ENCODE measurements at places on chromosomes 4 and X. TPM values are rescaled to one million over a fixed set of nuclear protein-coding genes. Genes with fewer than 3 reads are reported as not detected.

DNA sequence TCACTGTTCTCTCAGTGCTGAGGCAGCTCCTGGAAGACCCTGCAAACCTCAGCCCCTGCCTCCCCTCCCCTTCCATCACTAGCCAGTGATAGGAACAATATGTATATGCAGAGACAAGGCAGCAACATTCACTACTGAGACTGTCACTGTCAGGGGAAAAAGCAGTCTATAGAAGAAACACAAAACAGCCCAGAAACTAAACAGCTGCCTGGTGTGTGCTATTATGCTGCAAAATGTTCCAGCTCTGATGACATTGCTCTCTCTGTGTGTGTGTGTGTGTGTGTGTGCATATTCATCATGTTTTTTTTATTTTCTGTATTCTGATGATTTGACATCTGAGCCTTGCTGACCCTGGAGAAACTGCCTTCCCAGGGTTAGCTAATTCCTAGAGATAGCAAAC, 147.2 kb downstream of the SPATA18 start:
- no peak for DNase-seq

Gene ARAP2
- 0.70 TPM for polyA plus RNA-seq

DNA sequence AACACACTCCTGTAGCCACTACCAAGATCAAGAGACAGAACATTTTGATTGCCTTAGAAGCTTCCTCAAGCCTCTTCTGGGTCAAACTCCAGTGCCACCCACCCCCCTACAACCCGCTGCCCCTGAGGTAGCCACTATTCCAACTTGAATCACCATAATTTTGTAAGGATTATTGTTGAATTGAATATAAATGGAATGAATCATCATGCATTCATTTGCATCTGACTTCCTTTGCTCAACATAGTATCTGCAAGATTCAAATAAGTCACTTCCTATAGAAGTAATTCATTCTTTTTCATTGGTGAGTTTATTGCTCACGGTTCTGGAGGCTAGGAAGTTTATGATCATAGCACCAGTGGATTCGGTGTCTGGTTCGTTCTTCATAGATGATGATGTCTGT, 364.2 kb downstream of the SLITRK2 start:
- DNase-seq: no peak

DNA sequence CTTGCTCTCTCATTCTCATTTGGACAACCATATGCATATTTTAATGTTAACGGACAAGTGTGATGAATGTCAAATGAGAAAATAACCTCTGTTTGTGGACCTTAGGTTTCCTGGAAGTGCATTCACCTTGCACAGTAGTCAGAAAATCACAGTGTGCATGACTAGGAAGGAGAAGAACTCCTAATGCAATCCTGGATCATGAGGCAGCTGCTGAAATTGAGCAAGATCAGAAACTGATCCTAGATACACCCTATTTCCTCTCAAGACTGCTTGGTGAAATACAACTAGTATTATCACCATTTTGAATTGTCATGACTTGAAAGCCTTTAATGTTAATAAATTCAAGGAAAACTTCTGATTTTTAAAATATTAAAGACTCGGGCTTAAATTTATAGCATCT, 1148.9 kb downstream of the STIM2 start:
- no peak for DNase-seq

DNA sequence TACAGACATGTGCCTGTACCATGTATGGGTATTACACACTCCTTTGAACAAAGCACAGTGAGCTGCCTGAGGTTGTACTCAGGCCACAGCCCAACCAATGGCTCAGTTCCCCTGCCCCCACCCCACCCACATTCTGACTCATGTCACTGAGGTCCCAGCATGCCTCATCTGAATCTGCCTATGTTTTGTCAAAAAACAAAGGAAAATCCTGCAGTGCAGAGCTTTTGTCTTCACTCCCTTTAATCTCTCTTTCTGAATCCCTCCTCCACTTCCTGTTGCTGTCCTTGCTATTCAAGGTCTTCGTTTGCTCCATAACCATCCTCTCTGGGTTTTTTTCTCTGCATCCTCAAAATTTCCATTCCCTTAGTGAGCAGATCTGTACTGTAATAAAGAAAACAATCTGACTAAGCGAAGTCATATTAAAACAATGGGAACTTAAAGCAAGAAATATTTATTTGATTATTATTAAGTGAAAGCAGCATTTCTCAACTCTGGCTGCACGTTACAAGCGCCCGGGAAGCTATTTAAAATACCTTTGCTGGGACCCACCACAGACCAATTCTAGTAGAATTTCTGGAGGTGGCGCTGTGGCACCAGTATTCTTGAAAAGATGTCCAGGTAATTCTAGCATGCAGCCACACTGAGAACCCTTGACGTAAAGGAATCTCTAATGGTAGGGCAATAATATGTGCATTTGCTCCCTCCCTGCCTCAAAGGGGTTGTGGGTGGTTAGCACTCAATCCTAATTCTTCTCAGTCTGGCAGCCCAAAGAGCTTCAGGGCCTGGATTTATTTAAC, 8.7 kb downstream of the GUCY2F start:
- DNase-seq: peak; percentile 77

Gene SMIM43
- not detected for polyA plus RNA-seq

Gene HSPA4L
- 2.6 TPM for polyA plus RNA-seq

Gene SLC6A14
- polyA plus RNA-seq: not detected

- no peak for DNase-seq
Measured at GRCh38 chr4:128322311-128322710, 34.7 kb upstream of the PGRMC2 start.

Gene IL1RAPL2
- polyA plus RNA-seq: not detected

- DNase-seq: no peak
Measured at GRCh38 chr4:74733756-74734155, 60.6 kb downstream of the BTC start.

DNA sequence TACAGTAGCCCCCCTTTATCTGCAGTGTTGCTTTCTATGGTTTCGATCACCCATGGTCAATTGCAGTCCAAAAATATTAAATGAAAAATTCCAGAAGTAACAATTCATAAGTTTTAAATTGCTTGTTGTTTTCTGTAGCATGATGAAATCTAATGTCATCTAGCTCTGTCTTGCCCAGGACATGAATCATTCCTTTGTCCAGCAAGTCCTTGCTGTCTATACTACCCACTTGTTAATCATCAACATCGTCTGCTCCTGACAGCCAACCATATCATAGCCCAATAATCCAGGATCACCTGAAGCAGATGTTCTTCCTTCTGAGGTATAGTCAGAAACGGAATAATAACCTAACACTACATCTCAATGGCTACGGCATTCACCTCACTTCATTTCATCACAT, 79.8 kb downstream of the ADAMTS3 start:
- DNase-seq: peak; percentile 36

GRCh38 chr4:2785613-2786012, 7.3 kb upstream of the SH3BP2 start:
- no peak for DNase-seq

Gene TMEM128
- 50.5 TPM for polyA plus RNA-seq

Gene ATP2B3
- polyA plus RNA-seq: 0.42 TPM

DNA sequence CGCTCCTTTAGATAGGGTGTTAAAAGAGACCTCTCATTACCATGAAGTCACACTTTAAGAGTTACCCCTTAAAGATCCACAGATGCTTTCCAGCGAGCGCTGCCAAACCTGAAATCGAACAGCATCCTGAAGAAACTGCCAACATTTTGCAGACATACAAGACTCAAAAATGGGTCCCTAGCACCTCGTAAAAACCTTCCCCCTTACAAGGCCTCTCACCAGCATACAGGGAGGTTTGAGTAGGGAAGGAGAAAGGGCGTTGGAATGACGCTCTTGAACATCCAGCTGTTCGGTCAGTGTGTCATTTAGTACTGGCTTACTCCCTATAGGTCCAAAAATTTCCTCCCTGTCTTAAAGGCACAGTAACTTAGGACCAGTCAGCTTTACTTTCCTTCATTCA, 45.3 kb upstream of the PGRMC1 start:
- peak; percentile 62 for DNase-seq

GRCh38 chrX:149151805-149152757, 353.0 kb downstream of the IDS start:
- DNase-seq: peak; percentile 86

Gene STK32B
- not detected for polyA plus RNA-seq

- no peak for DNase-seq
Measured at GRCh38 chr4:25321703-25322102, 9.1 kb downstream of the ZCCHC4 start.

DNA sequence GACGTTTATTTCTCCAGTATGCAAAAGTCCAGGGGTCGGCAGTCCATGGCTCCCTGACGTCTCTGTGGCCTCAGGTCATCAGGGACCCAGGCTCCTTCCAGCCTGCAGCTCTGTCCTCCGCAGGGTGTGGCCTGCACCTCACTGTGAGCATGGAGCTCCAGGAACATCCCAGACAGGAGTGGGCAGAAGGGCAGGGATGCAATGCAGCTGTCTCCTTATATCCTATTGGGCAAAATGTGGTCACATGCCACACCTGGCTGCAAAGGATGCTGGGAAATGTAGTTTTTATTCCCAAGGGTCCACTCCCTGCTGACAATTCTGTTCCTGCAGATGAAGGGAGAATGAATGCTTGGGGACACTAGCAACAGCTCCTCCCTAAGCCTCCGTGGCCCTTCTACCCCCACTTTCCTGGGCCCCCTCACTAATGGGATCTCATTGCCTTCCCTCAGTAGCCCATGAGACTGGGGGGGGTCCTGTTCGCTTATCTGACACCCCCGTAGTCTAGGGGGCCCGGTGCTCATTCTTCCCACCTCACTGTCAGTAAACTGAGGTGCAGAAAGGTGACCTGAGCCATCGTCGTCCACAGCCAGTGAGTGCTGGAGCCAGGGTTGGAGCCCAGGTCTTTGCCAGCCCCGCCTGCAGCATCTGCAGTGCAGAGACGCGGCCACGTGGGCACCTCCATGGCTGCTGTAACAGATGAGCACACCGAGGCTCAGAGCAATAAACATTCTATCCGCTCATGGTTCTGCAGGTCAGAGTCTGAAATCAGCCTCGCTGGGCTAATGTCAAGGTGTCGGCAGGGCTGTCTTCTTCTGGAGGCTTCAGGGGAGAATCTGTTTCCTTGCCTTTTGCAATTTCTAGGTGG, 5.9 kb upstream of the GRPEL1 start:
- DNase-seq: peak; percentile 58

Gene HMX1
- 0.13 TPM for polyA plus RNA-seq

Gene EVC
- 4.0 TPM for polyA plus RNA-seq

- no peak for DNase-seq
Measured at GRCh38 chrX:87975365-87975764, 457.8 kb downstream of the KLHL4 start.

DNA sequence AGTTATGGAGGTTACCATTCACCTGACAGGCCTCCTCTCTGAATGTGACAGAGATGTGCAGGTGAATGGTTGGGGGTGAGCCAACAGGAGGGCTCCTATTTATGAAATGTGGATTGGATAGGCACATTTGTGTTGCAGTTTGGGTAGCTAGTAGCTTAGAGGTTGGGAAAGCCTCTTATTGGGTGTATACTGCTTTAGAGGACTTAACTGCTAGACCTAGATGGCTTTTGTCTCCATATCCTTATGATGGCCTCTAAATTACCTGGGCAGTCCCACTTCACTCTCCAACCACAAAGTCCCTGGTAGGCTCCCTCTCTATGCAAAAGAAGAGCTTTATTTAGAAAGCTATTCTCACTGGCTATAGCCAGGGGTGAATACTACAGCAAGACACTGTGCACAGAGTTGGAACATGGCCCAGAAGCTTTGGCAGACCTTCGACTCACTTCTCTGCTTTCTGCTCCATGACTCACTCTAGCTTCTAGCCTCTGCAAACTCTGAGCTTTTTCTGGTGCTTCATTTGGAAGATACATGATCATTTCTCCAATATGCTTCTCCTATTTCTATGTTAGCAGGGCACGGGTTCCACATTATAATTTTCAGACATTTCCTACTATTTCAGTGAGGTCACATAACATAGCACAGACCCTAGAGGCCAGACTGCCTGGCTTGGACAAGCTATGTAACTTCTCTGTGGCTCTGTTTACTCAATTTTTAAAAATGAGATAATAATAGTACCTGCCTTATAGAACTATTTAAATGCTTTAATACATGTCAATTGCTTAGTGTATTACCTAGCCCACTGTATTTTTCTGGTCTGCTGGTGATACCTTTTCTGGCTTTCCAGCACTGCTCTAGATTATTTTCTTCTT, 6.0 kb upstream of the VGLL1 start:
- DNase-seq: no peak

- no peak for DNase-seq
Measured at GRCh38 chr4:62548765-62549164, 1348.6 kb downstream of the ADGRL3 start.

DNA sequence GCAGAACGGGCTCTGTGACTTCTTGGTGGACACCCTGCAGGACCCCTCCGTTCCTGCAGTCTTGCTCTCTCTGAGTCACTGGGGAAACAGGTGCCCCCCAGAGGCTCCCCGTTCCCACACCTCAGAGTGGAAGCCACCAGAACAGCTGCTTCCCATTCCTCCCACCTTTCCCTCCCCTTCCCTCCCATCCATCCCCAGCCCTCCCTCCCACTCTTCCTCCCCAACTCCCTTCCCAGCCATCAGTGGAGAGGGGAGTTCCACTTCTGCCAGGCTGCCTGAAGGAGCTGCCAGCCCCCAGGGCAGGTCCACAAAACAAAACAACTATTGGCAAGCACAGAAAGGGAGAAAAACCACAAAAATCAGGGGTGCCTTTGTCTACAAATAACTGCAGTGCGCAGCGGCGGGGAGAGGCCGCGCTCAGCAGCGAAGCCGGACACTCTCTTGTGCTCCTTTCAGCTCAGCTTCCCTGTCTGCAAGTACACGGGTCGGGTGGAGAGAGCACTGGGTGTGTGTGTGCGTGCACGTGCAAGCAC, 8.1 kb downstream of the SSR4 start:
- no peak for DNase-seq

DNA sequence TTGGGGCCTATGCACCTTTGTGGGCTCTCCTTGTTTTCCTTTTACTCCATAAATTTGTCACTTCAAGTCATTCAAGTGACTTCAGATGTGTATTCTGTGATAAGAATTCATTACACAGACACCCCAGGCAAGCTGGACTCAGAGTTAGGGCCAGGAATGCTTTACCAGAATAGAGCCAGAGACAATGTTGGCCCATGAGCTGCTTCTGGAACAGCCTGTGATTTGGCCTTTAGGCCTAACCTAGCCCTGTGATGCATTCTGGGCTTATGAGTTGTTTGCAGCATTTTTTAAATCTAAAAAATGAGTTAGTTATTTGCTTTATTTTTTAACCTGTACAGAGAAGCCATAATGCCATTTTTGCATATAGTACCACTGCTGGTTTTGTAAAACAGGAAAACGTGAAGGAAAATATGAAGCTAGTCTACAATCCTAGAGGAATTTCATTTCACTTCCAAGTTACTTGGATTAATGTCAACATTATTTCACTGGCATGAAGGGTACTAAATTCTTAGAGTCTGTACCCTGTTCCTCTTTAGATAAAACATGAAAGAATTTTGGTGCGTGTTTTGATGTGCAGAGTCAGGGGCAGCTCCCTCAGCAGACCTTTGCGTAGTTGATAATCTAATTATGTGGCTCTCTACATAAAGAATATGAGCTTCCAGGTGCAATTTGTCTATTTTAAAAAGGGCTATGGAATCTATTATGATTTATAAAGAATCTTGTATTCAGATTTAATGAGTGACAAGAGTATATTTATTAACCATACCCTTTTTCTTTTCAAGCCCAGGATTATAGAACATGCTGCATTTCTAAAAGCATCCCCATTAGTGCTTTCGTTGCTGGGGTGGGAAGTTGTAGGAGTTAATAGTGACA, 84.7 kb downstream of the ARHGAP10 start:
- no peak for DNase-seq

Gene CXCL11
- not detected for polyA plus RNA-seq

Measured in cardiac muscle cell (in vitro differentiated cells and primary cell).